ENCODE measurements at places on chromosomes 3 and 15.

DNA sequence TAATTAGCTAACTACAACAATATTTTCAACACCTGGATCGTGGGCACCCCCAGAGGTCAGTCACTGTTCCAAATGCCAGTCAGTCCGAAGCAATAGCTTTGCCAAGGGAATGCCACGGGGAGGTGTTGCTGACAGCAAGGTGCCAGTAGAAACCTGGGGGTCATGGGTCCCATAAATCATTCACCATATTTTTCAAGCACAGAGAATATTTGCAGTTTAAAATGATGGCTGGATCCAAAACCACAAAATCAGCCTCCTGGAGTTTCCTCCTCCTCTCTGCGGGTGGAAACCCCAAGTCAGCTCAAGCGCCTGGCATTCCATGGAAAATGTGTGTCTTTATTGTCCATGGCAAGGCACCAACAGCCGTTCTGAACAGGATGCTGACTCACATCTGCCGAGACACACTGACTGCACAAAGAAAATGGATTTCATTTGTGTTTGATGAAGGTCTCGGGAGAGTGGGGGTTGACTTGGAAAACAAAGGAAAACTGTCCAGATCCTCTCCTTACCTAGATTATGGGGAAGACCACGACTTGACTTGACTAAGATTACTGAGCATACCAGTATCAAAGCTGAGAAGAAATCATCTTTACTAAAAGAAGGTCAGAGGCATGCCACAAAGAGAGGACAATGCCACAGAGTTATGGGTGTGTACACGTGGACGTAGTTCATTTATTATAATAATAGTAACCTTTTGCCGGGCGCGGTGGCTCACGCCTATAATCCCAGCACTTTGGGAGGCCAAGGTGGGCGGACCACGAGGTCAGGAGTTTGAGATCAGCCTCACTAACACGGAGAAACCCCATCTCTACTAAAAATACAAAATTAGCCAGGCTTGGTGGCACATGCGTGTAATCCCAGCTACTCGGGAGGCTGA lies 26.4 kb downstream of the ANXA2 start:
- no peak for DNase-seq

DNA sequence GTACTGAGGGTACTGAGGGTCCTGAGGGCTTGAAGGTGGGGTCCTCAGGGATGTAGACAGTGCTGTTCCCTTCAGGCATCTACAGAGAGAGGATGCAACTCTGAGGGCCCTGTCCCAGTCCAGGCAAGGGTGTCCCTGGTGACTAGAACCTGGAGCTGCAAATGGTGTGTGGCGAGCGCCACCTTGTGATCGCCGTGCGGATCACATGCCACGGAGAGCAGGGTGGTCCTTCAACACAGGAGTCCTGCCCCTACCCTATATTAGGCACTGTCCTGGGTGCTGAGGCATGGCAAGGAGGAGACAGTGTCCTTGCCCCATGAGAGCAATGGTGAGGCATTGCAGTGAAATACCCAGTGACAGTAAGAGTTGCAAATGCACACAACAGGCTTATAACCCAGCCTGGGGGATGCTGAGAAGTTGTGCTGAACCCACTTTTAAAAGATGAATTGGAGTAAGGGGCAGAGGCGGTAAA lies 23.6 kb downstream of the RHCG start:
- no peak for DNase-seq

- no peak for DNase-seq
Measured at GRCh38 chr3:197889204-197889930, 60.6 kb upstream of the RPL35A start.

- DNase-seq: no peak
Measured at GRCh38 chr3:167605871-167606270, 47.9 kb downstream of the WDR49 start.

DNA sequence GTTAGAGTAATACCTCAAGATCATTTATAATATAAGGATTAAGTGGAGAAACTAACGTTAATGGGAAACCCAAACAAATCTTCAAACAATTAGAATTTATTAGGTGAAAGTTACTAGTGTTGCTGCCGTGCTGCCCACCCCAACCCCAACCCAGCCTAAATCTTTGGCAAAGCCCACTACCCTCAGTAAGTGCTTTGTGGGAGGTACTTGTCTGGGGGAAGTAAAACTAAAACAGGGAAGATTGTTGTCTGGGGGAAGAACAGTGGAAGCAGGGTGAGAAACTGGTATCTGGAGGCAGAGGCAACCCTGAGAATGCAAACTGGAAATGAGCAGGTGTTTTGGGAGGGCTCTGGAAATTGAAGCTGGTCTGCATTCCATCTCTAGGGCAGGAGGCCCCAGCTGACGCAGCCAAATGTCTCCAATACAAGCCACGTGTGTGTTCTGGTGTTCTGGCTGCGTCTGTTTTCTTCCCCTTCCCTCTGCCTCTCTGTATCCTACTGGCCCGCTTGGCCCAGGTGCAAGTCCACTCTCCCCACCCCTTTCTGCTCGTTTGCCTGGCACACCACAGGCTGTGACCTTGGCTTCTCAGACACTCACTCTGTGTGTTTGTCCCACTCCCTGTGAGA lies 32.7 kb downstream of the FEM1B start:
- DNase-seq: no peak

GRCh38 chr3:45684327-45684892 lies 4.8 kb upstream of the SACM1L start:
- no peak for DNase-seq

DNA sequence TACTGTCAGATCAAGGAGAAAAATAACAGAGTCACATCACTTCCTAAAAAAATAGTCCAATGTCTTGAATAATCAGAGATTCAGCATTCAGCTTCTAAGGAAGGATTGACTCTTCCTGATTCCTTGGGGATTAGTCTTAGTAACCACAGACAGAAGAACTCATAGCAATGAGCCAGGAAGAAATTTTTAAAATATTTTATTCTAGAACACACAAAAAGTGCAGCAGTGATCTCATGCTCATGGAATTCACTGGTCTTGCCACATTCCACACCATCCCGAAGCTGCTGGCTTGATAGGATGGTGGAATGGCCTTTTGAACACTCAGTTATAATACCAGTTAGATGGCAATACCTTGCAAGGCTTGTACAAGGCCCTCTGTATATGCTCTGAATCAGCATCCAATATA lies 43.0 kb upstream of the ABI3BP start:
- DNase-seq: no peak

- DNase-seq: no peak
Measured at GRCh38 chr15:50068016-50068415, 51.0 kb downstream of the ATP8B4 start.

DNA sequence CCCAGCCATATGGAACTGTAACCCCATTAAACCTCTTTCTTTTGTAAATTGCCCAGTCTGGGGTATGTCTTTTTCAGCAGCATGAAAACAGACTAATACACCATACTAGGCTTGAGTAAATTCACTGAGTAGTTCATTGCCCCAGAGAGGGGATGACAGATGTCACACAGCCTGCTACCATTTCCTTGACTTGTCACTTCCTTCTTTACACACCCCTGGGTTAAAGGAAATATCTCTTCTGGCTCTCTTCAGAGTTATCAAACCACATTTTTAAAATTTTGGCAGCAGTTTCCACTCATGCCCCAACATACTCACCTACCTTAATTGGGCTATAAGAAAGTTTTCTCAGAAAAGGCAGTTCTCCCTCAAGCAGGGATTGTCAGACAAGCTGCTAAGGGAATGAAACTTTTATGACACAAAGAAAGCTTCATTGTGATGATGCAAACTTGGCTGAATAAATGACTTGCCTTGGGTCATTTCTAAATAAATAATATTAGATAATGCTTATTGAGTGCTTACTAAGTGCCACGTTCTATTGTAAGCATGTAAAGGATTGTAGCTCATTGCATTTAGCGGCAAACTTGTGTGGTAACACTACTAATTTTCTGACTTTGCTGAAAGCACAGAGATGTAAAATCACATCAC lies 68.0 kb upstream of the RBMS3 start:
- no peak for DNase-seq

DNA sequence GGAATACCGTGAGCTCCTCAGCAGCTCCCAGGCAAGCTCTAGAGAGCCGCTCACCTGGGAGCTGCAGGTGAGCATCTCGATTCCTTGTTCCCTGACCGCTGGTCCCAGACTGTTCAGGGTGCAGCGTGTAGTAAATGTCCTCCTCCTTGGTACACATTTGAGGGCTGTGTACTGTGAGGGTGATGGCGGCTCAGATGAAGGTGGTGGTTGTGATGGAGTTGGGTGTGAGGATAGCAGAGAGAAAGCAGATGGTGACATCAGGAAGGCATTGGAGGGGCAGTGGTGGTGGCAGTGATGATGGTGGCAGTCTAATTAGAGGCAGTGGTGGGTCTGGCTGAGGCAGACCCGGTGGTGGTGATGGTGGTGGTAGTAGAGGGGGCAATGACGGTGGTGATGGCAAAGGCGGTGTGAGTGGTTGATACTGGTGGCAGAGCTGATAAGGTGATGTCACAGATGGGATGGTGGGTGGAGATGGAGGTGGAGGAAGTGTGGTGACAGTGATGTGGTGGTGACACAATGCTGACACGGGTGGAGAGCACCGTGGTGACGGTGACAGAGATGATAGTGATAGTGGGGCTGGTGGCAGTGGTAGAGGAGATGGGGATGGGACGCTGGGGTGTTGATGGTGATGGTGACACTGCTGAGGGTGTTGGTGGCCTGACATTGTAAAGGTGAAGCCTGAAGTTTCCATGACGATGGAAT lies at the start of gene DNAJB8:
Gene DNAJB8 (minus strand): TSS at position 51 of the 702 bp plus-strand sequence. CDS start 3,645 bp downstream, outside the sequence.
- DNase-seq: no peak

GRCh38 chr3:114504941-114505628 lies 211.3 kb downstream of the TIGIT start:
- no peak for DNase-seq

DNA sequence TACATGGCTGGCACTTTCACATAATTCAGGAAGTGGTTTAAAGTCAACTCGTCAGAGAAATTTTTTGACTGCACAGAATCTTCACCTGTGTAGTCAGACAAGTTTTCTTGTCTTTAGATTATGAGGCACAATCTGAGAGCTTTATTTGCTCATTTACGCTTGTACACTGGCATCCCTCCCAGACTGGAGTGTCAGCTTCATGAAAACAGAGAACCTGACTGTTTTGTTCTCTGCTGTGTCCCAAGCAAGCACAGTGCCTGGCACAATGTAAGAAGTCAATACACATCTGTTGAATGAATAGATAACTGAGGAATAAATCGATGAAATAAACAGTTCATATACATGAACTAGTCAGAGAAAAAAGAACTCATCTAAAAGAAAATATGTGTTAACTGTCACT lies 846.1 kb upstream of the CFAP20DC start:
- DNase-seq: no peak

GRCh38 chr3:87218560-87218959 lies 8.5 kb upstream of the CHMP2B start:
- no peak for DNase-seq

DNA sequence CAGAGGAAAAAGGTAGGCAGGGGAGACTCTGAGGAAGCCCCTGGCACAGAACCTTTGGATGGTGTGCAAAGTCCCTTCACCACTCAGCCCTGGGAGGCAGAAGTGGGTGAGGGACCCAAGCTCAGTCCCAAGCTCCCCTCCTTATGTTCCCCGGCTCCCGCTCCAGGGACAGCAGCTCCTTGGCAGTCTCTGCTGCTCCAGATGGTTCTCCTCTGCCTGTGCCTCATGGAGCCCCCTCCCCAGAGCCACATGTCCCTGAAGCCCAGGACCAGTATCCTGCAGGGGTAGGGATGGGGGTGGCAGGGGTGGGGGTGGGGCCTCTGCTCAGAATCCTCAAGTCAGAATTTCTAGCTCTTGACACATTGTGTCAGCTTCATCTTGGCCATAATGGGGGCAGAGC lies 8.0 kb upstream of the CAMKV start:
- DNase-seq: no peak

DNA sequence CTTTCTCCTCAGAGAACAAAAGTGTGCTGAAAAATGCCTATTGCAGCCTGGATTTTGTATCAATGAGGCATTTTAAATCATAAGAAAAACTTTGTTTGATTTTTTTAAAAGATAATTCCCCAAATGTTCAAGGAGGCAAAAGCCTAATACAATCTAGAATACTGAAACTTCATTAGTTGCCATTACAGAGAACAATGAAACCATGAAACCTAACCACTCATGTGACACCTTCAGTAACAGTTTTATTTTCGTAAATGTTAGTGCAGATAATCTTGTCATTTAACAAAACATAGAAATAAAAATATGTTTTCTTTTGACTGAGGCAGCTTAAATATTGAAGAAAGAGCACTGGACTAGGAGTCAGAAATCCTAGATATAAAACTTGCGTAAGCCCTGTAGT lies 655.9 kb downstream of the RBMS3 start:
- no peak for DNase-seq

DNA sequence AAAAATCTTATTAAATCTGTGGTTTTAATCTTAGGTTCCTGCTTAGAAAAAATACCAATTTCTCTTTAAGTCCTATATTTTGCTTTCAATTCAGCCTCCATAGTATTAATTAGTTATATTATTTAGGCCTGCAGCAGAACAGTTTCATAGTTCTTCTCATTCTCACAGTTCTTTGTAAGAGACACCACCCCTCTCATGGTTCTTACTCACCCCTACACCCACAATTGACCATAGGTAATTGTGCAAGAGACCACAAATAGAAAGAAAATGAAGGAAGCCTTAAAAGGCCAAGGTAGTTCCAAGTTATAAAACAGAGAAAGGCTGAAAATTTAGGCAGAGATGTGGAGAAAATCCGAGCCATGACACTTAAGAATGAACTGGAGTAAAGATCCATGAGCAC lies 415.3 kb downstream of the TIGIT start:
- no peak for DNase-seq

GRCh38 chr15:68025835-68026424 lies 28.2 kb upstream of the PIAS1 start:
- DNase-seq: no peak

GRCh38 chr15:92634060-92634459 lies 21.5 kb downstream of the FAM174B start:
- no peak for DNase-seq

- DNase-seq: peak; percentile 24
Measured at GRCh38 chr3:44439499-44440295, 37.8 kb downstream of the ZNF445 start.

GRCh38 chr3:104855702-104856101 lies 511.0 kb upstream of the ALCAM start:
- no peak for DNase-seq

DNA sequence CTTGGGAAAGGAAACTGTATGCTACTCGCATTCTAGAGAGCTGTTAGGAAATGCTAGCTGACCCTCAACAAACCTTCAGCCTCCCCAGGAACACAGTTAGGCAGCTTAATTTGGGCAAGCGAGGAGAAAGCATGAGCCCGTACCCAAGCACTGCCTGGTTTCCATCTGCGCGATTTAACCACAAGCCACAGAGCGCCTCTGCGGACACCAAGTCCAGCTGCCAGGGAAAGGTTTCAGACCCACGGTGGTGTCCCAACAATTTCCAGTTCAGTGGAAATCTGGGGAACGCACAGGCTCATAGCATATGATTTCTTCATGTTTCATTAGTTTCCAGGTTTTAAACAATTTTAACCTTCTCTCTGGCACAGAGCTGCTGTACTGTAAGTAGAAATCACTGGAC lies 617.6 kb downstream of the FHIT start:
- DNase-seq: no peak

GRCh38 chr3:11910971-11911531 lies 64.4 kb upstream of the TAMM41 start:
- no peak for DNase-seq

Measured in stimulated activated CD8-positive, alpha-beta memory T cell treated with anti-CD3 and anti-CD28 coated beads, Interleukin-7, amount 100 ng/mL, for 1 hour (primary cell).